ENCODE measurements at places on chromosomes 11 and 22.

- no peak for DNase-seq
Observed at GRCh38 chr11:114625294-114625693, 29.7 kb upstream of the NXPE4 start.

GRCh38 chr11:105857728-105858127 lies 164.3 kb downstream of the MSANTD4 start:
- DNase-seq, result no peak

DNA sequence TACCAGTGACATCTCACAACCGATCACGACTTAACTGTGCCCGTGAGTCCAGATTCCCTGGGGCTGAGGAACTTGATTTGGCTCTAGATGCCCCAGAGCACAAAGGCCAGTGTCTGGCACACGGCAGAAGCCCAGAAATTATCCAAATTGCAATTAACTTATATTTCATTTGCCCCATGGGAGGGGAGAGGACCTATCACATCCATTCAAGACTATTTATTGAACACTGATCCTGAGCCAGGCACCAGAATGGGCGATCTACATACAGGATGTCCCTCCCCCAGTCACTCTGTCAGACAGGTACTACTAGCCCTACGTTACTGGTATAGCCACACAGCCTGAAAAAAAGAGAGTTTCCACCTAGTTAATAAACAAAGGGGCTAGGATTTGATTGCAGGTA lies 5.1 kb downstream of the DNAL4 start:
- DNase-seq, result no peak

- DNase-seq, result no peak
Observed at GRCh38 chr11:131839326-131839725, 468.9 kb downstream of the NTM start.

- no peak for DNase-seq
Observed at GRCh38 chr22:39906207-39906606, 5.3 kb downstream of the GRAP2 start.

All from activated CD4-positive, alpha-beta T cell treated with anti-CD3 and anti-CD28 coated beads for 4 hours (primary cell).